ENCODE measurements at places on chromosomes 2 and 18.

DNA sequence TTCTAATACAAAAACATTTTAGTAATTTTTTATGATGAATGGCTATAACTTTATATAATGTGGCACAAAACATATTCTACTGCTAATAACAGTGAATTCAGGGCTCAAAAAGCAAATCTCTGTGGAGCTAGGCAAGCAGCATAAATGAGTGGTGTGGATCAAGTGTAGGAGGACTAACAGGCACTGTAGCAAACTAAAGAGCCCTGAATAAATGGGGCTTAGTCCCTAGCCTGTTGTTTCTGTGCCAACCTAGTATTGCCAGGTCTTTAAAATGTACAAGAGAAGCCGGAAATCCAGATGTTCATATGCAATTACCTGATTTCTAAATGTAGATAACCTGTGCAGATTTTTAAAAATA, 18.5 kb downstream of the REL start:
- no peak for DNase-seq

DNA sequence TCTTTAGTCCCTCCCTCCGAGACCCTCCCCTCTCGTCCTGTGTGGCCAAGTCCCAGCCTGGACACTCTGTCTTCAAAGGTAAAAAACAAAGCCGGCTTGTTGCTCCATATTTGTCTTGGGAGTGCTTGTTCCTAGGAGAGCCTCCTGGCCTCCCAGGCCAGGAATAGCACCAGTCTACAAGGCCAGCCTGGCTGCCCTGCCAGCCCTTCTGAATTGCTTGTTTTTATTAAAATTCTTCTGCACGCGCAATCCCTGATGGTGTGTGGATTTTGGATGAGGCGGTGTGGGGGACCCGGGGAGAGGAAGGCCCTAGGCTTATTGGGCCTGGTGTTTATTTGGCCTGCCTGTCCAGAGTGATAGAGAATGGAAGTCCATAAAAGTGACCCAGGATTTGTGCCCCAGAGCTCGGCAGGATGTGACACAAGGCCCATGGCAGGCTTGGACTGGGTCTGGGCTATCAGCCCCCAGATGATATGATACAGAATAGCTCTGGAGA, 297.3 kb downstream of the CYP26B1 start:
- no peak for DNase-seq

DNA sequence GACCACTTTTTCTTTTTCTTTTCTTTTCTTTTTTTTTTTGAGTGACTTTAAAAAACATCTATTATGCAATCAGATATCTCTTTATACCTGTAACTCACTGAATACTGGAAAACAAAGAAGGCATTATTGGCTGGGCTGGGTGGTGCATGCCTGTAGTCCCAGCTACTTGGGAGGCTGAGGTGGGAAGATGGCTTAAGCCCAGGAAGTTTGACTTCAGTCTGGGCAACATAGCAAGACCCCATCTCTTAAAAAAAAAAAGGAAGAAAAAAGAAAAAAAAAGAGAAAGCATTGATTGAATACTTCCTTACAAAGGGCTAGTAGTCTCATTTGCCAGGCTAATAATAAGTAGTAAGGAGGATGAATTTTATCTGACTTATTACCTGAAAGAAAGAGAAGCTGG, 2.7 kb upstream of the MTCL1 start:
- no peak for DNase-seq

DNA sequence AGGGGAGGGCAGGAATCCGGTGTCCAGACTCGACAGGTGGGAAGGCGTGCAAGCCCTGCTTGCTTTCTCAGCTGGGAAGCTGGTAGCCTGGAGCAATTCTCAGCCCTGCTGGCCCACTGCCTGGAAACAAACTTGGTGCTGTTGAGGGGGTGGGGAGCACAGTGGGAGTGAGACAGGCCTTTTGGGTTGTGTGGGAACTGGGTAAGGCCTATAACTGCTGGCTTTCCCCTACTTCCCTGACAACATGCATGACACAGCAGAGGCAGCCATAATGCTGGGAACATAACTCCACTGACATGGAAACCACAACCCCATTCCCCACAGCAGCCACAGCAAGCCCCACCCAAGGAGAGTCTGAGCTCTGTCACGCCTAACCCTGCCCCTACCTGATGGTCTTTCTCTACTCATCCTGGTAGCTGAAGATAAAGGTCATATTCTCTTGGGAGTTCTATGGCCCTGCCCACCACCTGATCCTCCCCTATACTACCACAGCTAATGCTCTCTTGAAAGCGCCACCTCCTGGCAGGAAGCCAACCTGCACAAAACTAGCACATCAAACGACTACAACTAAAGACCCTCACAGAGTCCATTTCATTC, 122.9 kb upstream of the ACVR1C start:
- DNase-seq, result peak; percentile 80

- DNase-seq, result peak; percentile 38
These were observed 267.2 kb downstream of the EPHA4 start for GRCh38 chr2:221304916-221305315.

DNA sequence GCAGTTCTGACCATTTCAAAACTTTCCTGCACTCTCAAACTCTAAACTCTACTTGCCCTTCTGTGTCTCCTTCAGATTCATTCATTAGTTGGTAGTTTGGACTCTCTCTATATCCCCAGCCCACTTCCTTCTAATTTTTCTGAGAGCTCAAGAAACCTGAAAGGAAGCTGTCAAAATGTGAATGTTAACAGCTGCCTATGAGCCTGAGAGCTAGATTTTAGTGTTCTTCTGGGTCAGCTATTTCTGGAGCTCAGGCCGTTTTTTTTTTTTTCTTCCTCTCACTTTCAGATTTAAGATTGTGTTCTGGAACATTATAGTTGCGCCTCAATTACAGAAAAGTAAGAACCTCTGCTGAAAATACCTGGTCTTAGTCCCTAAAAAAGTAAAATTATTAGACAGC, 73.1 kb downstream of the RTN4 start:
- no peak for DNase-seq

- DNase-seq, result no peak
These were observed 470.9 kb upstream of the SPHKAP start for GRCh38 chr2:228652366-228652765.

DNA sequence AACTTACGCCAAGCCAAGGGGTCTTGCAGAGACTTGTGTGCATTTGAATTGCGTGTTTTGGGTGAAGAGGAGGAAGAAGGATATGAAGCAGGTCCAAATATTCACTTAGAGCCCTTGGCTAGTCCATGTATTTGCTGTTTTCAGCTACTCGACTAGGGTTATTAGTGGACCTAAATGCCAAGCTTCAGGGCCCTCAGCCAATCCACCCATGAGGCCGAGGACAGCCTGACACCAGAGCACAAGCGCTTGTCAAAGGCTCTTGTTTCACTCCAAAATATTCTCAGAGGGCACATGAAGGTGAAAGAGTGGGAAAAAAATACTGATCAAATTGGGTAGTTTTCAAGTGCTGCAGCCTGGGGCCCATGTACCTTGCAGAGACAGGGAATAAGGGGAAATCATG, 174.8 kb upstream of the ACAA2 start:
- no peak for DNase-seq

GRCh38 chr2:78775291-78775690, 250.2 kb upstream of the REG3G start:
- no peak for DNase-seq
